Memory B cell (primary cell): ENCODE measurements at places on chromosomes 1 and 21.

- H3K36me3 ChIP-seq: no peaks in the 10 kb centered on the region
- DNase-seq: no peak
- H3K4me1 ChIP-seq: no peaks in the 10 kb centered on the region
Measured at GRCh38 chr1:54142146-54142900, 10.5 kb downstream of the CDCP2 start.

DNA sequence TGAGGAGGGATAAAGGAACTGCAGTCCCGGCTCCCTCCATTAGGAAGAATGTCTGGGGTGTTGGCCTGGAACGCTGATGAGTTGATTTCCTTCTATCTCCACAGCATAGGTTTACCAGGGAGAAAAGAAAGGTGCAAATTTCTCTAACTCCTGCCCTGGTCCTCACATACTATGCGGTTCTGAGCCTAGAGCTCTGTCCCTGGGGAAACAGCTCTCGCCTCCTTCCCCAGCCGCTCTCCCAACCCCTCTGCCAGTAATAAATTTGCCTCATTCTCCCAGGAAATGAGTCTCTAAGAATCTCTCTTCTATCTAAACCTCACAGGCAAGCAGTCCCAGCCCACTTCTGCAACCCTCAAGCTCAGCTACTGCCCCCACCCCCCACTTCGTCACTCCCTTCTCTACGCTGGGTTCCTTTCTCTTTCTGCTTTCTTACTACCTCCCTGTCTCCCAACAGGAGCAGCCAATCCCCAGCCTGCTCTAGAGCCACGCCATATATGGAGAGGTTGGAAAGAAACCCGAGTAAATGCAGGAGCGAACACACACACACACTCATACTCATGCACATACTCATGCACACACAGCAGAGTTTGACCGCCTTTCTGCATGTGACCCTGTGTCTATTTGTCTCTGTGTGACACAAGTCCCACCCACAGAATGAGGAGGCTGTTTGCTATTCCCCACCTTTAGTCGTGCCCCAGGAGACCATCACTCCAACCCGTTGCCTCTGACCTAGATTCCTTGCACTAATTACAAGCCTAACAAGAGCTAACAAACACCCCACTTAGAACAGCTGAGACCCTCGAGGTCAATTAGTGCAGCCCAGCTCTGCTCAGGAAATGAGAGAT lies 13.4 kb downstream of the PLEKHO1 start:
- peaks cover 7% of the 10 kb centered on the region for H3K36me3 ChIP-seq
- H3K27ac ChIP-seq: peak overlapping the region; percentile 97
- H3K27me3 ChIP-seq: no peaks in the 10 kb centered on the region
- no peak for DNase-seq
- peaks cover 65% of the 10 kb centered on the region for H3K4me1 ChIP-seq

DNA sequence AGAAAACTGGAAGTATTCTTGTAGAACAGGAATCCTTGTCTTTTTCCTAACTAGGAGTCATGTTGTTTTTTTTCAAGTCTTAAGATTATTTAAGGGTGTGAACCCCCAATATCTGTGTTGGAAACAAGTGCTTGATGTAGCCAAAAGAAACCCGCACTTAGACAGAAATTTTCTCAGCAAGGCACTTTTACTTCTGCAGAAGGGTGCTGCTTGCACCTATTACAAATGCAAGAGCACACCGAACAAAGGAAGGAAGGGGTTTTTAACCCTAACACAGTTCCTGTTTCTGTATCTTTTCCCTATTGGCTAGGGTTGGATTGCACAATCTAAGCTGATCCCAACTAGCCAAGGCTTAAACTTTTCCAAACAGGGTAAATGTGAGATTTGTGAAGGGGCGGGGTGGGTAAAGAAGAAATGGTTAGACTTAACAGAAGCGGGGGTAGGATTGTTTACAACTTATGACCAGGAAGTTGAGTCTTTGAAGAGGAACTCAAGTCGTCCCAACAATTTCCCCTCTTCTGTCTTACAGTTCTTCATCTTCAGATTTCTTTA lies 75.1 kb downstream of the ZFYVE9 start:
- H3K4me1 ChIP-seq: no peaks in the 10 kb centered on the region
- peaks cover 2% of the 10 kb centered on the region for H3K27me3 ChIP-seq
- H3K27ac ChIP-seq: no peak overlapping the region
- no peak for DNase-seq
- peaks cover 4% of the 10 kb centered on the region for H3K36me3 ChIP-seq
- no peak overlapping the region for H3K4me3 ChIP-seq

- peaks cover 29% of the 10 kb centered on the region for H3K36me3 ChIP-seq
- no peaks in the 10 kb centered on the region for H3K27me3 ChIP-seq
- no peak for DNase-seq
- H3K27ac ChIP-seq: peak overlapping the region; percentile 45
Measured at GRCh38 chr1:178776553-178776952, 51.5 kb downstream of the RALGPS2 start.

GRCh38 chr1:34780528-34780927 lies 486 bp upstream of the GJB3 start:
- H3K36me3 ChIP-seq: peaks cover 2% of the 10 kb centered on the region
- no peak overlapping the region for H3K27ac ChIP-seq
- H3K4me3 ChIP-seq: no peak overlapping the region
- no peaks in the 10 kb centered on the region for H3K4me1 ChIP-seq
- peaks cover 23% of the 10 kb centered on the region for H3K27me3 ChIP-seq
- no peak for DNase-seq

DNA sequence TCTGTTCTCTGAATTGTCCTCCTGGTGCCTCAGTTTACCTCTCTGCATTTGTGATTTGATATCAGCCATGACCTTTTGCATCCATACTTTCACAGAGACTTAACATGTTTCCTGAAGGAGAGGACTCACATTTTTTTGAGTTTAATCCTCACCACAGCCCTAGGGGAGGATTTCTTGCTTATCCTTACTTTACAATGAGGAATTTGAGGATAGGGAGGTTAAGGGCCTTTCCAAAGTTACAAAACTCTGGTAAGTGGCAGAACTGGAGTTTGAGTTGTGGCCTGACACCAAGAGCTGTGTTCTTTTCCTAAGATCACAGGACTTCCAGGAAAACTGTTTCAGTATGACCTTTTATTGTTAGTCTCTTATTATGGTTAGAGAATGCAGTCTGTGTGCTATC lies 34.2 kb downstream of the TNFRSF8 start:
- no peak overlapping the region for H3K4me3 ChIP-seq
- DNase-seq: no peak
- no peak overlapping the region for H3K27ac ChIP-seq
- H3K36me3 ChIP-seq: peaks cover 6% of the 10 kb centered on the region
- no peaks in the 10 kb centered on the region for H3K27me3 ChIP-seq
- H3K4me1 ChIP-seq: peaks cover 2% of the 10 kb centered on the region

GRCh38 chr1:200733907-200734306 lies 4.8 kb upstream of the CAMSAP2 start:
- no peak overlapping the region for H3K4me3 ChIP-seq
- peaks cover 9% of the 10 kb centered on the region for H3K4me1 ChIP-seq
- peaks cover 7% of the 10 kb centered on the region for H3K27me3 ChIP-seq
- H3K36me3 ChIP-seq: peaks cover 2% of the 10 kb centered on the region
